Activated gamma-delta T cell treated with Interleukin-2 at 50 U/mL for 16 hours (primary cell): ENCODE measurements at places on chromosomes 7 and 10.

- no peak for DNase-seq
These were observed 188.4 kb downstream of the DYNC1I1 start for GRCh38 chr7:95960706-95961244.

GRCh38 chr10:125231813-125232475 lies 71.6 kb upstream of the CTBP2 start:
- DNase-seq, result no peak

- DNase-seq, result no peak
These were observed at the start of gene SHTN1 for GRCh38 chr10:117005026-117005526. TSS of gene SHTN1 (minus strand) at chr10:117005187. CDS start at chr10:117005079, 108 bp downstream.

DNA sequence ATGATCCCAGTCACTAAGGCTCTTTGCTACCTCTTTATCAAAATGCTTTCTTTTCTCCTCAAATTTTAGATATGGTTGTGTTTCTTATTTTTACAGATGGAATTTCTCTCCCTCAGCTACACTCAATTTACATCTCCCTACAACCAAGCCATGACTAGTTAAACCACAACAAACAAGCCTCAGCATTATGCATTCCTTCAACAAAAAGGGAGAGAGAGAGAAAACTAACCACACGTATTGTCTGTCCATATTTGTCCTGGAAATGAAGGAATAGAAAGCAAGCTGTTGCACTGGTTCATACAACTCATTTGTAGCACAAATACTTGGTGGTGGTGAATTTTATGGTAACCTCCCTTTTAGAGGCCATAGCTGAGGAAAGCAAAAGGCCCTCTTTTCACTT lies 286.4 kb downstream of the AHR start:
- no peak for DNase-seq

- no peak for DNase-seq
These were observed 1.1 kb upstream of the TFAM start for GRCh38 chr10:58384095-58384494.

- DNase-seq, result no peak
These were observed 346.4 kb upstream of the SHH start for GRCh38 chr7:156158693-156159092.

DNA sequence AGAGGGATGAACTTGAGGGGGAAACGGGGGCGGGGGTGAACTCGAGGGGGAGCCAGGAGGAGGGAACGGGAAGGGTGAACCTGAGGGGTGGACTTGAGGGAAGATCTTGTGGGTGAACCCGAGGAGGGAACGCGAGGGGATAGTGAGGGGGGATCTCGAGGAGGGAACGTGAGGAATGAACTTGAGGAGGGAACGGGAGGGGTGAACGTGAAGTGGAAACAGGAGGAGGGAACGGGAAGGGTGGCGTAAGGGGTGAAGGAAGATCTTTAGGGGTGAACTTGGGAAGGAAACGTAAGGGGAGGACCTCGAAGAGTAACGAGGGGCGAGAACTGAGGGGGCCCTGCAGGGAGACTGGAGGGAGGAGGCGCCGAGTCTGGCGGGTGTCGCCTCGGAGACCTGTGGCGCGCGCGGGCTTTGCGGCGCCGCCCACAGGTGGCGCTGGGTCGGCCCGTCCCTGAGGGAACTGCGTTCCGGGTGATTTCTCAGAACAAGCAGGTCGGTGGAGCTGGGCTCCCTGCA lies 651 bp downstream of the MYO3A start:
- no peak for DNase-seq

DNA sequence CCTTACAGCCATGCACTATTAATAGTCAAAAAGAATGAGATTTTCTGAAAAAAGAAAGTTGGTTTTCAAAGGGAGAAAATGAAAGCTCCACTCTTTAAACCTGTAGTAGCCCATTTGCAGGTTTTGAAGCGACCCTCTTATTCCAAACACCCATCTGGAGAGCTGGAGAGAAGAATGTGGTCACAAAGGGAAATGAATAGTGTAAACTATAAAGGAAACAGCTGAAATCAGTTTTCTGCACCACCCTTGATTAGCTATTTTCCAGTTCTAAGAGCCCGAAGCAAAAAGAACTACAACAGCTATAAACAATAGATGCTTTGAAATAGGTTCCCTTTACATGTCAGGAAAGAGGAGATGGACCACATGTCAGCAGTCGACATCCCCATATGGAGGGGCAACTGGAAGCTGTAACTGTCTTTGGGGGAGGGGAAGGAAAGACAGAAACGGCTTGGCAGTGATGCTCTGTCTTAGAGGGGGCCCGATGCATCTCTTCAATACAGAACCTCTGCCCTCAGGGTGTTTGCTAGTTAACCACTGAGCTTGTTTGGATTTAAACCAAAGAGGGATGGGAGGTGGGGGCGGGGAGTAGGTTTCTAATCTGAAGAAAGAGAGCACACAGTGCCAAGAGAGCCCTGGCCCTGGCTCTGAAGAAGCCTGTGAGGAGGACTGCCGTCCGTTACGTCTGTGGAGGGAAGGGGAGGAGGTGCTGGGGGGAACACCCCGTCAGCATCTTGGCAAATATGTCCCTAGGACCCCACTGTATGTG lies 55.3 kb downstream of the CPVL start:
- DNase-seq, result no peak

- no peak for DNase-seq
These were observed 7.4 kb downstream of the MAD1L1 start for GRCh38 chr7:2225336-2225735.

DNA sequence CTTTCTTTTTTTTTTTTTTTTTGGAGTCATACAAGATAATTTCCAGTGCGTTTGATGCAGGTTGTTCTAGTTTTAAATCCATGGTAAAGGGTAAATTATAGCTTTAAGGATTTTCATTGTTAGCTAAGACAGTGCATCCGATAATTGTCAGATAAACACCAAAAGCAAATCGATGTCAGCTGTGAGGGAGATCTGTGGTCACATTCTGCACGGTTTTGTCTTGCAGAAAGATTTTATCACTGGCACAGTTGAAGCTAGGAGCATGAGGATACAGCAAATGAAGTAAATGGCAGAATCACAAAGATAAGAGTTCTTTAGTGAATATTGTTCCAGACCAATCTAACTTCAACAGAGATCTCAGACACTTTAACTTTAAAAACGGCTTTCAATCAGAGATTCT lies 648.8 kb upstream of the COBL start:
- DNase-seq, result no peak

- no peak for DNase-seq
These were observed 74.0 kb downstream of the CDK13 start for GRCh38 chr7:40024048-40024447.

GRCh38 chr10:111087331-111087756 lies 10.5 kb downstream of the ADRA2A start:
- DNase-seq, result no peak

GRCh38 chr10:87960230-87960629 lies 96.8 kb downstream of the PTEN start:
- DNase-seq, result no peak

GRCh38 chr7:127708788-127709187 lies 56.8 kb downstream of the SND1 start:
- peak; percentile 73 for DNase-seq

DNA sequence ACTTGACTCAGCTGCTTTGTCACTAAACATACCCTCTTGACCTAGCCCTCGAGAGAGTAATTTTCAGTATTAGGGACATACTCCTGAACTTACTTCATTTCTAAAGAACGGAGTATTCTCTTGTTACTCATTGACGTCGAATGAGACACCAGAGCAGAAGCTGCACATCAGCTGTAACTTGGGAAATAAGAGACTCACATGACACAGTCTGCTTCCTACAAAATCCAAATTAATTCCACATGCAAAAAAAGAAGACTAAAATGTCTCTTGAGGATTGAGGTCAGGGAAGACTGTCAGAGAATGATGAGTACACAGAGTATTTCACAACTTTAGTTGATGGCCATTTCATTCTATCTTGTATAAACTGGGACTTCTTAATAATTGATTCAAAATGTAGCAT lies 114.7 kb upstream of the EGFR start:
- no peak for DNase-seq

GRCh38 chr10:30413996-30414576 lies 19.9 kb upstream of the MAP3K8 start:
- peak; percentile 20 for DNase-seq

GRCh38 chr7:13998866-13999265 lies 9.4 kb upstream of the ETV1 start:
- DNase-seq, result no peak

DNA sequence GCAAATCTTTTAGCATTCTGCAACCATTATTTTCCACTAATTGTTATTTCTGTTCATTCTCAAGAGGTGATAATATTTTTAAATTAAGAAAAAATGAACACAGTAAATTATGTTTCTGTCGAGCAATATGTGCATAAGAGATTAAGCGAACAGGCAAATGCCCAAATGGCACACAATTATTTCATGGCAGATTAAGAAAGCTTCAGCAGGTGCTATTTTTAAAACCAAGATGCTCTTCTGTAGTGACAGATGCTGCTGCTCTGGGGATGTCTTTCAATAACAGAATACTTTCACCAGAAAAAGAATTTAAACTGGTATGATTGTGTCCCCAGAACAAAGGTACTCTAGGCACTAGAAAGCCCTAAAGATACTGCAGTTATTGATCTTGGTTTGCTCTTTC lies 412.7 kb upstream of the SORCS1 start:
- no peak for DNase-seq

- no peak for DNase-seq
These were observed 703.0 kb upstream of the NRP1 start for GRCh38 chr10:34037499-34037898.

DNA sequence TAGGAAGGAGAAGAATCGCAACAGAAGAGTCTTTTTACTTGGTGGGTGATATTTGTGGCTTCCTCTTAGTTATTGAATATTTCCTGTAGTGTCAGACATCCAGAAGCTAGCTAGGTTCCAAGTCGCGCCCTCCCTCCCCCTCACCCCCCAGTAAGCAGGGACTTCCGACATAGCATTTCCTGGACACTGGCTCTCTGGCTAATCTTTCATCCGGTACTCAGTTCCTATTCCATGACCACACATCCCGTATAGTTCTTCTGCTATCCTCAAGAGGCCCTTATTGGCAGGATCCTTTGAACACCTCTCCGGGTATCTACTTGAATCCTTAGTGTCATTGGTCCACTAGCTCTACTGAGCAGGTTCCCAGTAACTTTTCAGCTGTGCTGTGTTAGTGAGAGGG lies 167.8 kb downstream of the HDAC9 start:
- DNase-seq, result no peak

DNA sequence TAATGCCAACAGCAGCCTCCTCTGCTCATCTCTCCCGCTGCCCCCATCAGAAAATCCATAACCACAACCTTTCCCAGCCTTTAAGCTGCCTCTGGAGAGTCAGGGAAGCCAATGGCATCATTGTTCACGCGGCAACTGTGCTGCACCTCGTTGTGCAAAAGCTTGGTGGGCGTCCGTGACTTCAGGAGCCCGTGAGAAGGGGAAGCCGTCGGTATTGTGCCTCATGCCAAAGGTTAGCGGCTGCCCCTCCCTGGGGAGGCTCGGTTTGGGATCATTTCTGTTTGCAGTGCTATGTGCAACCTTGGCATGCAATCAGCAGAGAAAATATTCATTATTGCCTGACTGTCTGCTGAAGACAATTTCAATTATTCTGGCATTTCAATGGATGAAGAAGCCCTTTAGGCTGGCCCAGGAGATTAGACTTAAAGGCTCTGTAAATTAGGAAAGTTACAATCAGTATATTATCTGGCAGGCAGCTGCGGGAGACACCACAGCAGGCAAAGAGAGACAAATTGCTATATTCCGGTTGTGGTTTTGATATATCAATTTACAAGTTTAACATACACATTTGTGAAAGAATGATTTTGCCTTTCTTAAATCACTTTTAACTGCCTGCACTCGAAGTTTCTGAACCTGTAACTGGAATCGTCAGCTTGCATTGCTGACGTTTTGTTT lies 244.5 kb downstream of the GATA3 start:
- DNase-seq, result no peak

DNA sequence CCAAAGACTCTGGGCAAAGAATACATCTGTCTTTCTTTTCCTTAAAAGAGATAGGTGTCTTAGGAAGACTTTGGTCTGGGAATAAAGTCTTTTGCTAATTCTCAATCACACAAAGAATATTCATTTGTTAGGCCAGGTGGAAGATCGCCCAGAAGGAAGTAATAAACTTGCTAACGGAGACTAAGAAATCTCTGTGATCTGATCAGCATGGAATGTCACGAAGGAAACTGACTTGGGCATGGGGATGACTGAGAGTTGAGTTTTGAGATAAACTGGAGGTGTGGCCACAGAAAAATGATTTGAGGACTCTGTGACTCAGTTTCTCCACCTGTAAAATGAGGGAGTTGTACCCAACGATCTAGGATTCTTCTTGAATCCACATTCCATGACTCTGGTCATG lies 161.1 kb upstream of the SVIL start:
- no peak for DNase-seq

DNA sequence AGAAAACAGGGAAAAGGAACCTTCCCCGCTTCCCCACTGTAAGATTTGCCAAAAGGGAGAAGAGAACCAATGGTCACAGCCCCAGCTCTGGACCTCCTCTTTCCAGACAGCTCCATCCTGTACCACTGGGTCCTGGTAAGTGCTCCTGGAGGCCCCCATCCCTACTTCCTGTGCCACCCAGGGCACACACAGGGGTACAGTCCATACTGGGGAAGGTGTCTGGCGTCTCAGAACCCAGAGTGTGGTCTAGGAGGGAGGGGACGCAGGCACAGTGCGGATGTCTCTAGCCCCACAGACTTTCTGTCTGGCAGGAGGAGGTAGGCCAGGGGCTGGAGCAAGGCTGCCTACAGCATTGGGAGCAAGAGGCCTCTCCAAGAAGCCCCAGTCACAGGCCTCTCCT lies 213.3 kb upstream of the IGFBP3 start:
- no peak for DNase-seq

DNA sequence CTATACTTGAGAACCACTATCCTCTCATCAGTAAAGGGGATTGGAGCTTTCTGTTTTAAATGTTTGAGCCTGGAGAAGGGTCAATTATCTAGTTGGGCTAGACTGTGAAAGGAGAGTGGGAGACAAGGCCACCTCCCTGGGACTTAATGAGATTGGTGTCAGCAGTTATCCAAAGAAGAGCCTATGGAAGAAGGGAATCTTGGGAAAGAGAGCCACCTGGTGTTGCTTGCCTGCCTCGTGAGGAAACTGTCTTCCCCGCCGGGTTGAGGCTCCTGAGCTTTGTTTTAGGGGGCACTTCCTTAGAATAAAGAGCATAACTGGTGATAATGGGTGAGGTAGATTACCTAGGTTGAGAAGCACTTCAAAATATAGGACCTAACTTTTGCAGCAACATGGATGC lies 32.0 kb upstream of the ABCB4 start:
- no peak for DNase-seq

DNA sequence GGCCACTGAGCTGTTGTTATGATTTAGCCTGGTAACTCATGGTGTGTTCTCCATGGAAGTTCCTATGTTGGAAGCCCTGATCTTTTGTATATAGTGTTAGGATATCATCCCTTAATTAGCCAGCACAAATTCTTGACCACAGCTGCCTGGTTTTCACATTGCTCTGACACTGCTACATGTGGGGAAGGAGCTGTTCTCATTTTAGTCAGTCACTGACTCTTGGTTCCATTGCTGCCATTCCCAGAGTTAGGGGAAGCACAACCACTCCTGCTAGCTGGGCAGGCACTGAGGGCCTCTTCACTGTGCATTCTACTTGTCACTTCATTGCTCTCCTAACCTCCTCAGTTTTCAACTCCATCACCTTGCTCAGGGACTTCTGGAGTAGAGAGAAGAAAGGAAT lies 98.4 kb upstream of the GJD4 start:
- DNase-seq, result no peak
